Stimulated activated CD4-positive, alpha-beta T cell treated with anti-CD3 and anti-CD28 coated beads, Interleukin-4, amount 100 ng/mL, for 24 hours (primary cell): ENCODE measurements at places on chromosomes 1 and 21.

DNA sequence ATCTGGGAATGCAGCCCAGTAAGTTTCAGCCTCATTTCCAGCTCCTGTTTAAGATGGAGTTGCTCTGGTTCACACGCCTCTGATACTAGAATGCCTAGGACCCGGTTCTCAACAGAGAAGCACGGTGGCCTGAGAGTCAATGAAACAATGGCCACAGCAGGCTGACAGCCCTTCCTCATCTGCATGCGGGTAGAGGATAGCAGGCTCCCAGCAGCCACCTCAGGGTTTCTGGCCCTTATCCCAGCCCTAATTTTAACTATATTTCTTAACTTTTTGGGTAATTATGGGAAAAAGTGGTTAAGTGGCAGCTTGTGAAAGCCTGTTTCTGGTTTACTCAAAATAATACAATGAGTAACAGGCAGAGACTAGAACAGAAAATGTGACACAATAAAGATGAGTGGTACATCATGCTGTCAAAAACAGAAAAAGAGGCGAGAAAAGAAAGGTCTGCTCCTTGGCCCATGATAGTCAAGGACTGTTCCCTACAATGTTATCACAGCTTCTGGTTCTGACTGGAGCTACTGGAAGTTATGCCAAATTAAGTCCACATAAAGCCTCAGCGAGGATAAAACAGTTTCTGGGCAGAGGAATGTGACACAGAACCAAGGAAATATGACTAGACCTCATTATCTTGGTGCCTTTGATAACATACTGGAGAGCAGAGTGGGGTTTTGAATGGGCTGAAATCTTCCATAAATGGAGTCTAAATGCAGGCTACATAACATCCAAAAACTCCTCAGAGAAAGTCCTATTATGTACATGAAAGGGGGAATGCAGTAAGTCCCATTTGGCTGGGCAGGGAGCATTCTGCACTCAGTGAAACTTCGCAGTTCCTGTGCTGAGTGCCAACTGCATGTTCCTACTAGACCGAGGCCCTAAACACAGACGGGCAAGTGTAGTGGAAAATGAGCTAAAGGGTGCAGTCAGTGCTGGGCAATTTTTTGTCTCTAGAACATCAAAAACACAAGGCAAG, 92.1 kb downstream of the NIBAN1 start:
- peak; percentile 14 for DNase-seq

DNA sequence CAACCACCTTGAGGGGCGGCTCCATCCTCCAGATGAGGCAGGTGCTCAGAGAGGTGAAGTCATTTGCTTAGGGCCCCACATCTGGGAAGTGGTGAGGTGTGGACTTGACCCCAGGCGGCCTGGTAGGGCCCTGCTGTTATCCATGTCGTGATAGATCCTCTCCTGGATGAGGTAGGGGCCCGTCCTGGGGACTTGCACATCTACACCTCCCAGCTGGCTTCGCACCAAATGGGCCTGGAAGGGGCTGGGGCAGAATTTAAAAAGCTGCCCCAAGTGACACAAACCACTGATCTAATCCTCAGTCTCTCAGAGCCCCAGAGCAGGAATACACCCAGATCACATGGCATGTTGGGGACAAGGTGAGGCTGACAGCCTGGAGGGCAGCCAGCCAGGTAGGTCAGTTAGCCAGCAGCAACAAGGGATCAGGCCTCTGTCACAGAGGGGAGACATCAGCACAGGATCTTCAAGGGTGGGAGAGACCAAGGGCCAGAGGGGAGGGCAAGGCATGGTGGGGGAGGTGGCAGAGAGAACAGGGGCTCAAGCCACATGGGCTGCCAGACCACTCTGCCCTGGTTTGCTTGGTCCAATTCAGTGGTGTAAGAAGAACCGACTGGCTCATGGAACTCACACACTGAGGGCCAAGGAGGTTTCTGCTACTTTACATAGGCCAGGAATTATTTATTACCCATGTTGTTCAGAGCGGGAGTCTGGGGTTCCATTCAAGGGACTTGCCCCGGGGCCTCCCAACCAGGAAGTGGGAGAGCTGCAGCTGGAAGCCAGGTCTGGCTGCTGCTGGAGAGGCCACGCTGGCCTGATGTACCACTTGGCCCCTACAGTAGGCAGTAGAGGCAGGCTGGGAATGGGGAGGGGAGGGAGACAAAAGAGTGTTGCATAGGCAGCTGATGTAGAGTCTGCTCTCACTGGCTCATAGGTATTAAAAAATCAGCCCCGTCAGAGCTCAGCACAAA, 12.1 kb downstream of the LRP8 start:
- DNase-seq, result no peak

DNA sequence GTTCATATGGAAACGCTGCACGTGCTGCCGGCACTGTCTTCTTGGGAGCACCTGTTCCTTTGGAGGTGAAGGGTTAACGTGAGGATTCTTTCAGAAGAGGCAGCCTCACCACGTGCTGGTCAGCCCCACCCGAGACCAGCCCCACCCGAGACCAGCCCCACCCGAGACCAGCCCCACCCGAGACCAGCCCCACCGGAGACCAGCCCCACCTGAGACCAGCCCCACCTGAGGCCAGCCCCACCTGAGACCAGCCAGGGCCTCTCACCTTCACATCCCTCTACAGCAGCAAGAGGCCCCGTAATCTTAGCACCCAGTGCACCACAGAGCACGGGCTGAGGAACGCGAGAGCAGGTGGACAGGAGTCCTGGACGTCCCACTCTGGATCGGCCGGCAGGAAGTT, 18.0 kb downstream of the PRDM16 start:
- DNase-seq, result no peak

DNA sequence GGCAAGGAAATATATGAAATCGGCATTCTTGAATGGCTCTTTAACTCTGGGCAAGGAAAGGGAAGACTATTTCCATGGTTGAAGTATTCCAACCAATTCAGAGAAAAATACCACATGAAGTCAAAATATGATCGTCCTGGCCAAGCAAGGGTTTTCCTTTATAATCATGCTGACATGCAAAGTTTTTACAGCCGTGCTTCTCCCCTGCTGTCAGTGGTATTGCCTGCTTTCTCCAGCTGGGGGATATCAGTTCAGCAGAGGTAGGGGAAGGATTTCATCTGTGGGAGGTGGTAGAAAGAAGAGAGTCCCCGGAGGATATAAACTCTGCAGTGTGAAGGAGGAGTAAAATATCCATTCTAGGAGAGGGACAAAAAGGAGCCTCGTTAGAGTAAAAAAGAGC, 322.8 kb downstream of the PAPPA2 start:
- no peak for DNase-seq
